Stimulated activated CD8-positive, alpha-beta memory T cell treated with anti-CD3 and anti-CD28 coated beads, Interleukin-7, amount 100 ng/mL, for 1 hour (primary cell): ENCODE measurements at places on chromosomes 12 and 14.

DNA sequence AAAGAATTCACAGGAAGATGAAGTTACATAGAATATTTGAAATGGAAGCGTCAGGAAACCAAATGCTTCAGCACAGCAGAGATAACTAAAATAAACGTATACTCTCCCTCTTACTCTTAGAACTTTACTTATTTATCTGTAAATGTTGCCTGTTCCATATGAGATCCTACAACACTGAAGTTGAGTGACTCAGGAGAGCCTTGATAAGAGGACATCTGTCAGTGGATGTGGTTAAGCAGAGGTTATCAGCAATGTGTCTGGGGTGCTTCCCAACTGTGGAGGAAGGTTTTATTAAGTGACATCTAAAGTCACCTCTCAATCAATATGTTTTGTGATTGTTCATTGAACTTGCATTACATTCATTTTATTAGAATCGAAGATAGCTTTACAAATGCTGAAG is 81.9 kb downstream of the NEDD1 start:
- DNase-seq, result no peak

DNA sequence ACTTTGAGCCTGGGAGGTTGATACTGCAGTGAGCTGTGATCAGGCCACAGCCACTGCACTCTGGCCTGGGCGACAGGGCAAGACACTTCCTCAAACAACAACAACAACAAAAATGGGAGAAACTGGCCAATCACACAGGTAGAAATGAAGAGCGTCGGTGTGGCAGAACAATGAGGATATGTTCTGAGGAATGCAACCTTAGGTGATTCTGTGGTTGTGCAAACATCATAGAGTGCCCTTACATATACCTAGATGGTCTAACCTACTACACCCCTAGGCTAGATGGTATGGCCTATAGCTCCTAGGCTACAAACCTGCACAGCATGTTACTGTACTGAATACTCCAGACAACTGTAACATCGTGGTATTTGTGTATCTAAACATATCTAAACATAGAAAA is 3.7 kb upstream of the PRDM4 start:
- no peak for DNase-seq

- no peak for DNase-seq
Observed at GRCh38 chr12:27207615-27208413, 36.3 kb upstream of the STK38L start.

DNA sequence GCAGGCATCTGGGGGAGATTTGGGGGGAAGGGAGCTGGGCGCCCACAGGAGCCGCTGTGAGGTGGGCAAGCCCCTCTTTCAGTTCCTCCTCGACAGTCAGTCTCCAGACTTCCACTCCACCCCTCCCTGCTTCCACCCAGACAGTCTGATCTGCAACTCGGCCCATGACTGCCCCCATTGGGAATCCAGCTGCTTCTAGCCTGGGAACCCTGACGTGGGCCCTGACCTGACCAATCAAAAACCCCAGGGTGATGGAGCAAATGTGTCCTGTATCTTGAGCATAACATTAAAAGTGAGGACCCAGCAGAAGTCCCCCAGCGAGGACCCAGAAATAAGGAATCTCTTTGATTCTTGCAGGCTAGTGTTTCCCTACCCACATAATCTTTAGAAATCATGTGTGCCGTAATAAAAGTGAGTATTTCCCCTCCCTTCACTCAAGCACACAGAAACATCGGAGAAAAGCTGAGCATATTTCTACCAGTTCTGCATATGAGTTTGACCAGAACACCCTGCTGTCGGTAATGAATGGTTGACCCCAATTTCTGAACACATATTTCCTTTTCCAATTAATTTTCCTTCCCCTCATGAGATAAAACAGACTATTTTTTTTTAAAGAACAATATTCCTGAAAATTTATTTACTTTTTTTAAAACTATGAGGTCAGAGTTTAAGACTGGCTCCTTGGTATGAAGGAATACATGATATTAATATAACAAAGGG is 6.4 kb downstream of the SSH1 start:
- no peak for DNase-seq

DNA sequence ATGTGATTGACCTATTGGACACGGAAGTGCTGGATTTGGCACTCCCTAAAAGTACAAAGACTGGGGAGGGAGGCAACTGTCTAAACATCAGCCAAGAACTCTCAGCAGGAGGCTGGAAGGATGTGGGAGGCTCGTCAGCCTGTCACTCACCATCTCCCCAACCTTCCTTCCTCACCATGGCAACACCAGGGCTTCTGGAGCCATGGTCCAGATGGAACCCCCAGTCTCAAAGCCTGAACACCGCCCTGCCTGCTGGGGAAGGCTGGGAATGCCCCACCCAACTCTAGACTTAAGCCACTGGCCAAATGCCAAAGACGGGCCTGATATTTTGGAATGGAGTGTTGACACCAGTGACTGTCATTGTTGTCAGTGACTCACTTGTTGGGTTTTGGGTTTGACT is 55.3 kb downstream of the GALNT16 start:
- DNase-seq, result no peak
